Activated CD8-positive, alpha-beta T cell treated with anti-CD3 and anti-CD28 coated beads for 36 hours (primary cell): ENCODE measurements at places on chromosomes 11 and 22. TPM values are rescaled to one million over a fixed set of nuclear protein-coding genes. Genes with fewer than 3 reads are reported as not detected.

Gene MUC5AC
- not detected for total RNA-seq

Gene MS4A4A
- total RNA-seq = not detected

Gene LGR4
- not detected for total RNA-seq

Gene FXYD2
- 7.2 TPM for total RNA-seq

Gene MUC6
- total RNA-seq = not detected

Gene TIGD3
- total RNA-seq = 0.65 TPM

Gene MAPK11
- total RNA-seq = 5.9 TPM

Gene ALKBH3
- total RNA-seq = 40.1 TPM

Gene NCAM1
- 0.56 TPM for total RNA-seq

- DNase-seq = no peak
These were observed 12.0 kb upstream of the TTLL12 start for GRCh38 chr22:43198936-43199335.

DNA sequence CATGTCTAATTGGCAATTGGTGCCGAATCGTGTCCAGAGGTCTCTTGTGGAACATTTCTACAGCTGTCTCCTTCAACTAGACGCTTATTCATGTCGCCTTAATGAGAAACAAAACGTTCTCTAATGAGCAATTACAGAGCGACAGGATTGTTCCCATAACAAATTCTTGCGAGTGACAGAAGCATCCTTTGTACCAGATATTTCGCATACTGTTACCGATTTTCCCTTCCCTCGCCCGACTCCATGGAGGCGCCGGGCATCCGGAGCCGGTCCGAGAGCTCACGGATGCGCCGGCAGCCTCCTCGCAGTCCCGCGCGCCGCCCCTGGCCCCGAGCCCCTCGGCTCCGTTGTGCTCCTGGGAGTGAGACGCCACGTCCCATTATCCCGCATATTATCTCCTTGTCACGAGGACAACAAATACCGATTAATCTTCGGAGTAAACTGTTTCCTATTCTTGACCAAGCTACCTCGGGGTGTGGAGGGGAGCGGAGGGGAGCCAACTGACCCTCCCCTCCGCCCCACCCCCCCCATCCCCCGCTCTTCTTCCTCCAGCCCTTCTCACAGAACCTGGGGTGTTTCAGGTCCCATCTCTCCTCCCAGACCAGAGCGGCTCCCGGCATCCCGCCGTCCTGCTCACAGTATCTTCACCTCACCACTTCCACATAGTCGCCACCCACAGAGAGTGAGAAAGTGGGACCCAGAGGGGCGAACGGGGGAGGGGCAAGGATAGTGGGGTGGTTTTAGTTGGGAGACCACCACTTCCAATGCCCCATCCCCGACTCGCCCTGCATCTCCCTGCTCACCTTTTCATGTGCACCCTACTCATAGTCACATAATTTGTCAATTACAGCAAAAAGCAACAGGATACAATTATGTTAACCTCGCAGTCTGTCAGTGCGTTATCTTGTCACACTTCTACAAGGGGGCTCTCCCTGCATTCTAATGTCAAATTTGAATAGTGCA is 11.4 kb downstream of the PAX6 start:
- DNase-seq = no peak

DNA sequence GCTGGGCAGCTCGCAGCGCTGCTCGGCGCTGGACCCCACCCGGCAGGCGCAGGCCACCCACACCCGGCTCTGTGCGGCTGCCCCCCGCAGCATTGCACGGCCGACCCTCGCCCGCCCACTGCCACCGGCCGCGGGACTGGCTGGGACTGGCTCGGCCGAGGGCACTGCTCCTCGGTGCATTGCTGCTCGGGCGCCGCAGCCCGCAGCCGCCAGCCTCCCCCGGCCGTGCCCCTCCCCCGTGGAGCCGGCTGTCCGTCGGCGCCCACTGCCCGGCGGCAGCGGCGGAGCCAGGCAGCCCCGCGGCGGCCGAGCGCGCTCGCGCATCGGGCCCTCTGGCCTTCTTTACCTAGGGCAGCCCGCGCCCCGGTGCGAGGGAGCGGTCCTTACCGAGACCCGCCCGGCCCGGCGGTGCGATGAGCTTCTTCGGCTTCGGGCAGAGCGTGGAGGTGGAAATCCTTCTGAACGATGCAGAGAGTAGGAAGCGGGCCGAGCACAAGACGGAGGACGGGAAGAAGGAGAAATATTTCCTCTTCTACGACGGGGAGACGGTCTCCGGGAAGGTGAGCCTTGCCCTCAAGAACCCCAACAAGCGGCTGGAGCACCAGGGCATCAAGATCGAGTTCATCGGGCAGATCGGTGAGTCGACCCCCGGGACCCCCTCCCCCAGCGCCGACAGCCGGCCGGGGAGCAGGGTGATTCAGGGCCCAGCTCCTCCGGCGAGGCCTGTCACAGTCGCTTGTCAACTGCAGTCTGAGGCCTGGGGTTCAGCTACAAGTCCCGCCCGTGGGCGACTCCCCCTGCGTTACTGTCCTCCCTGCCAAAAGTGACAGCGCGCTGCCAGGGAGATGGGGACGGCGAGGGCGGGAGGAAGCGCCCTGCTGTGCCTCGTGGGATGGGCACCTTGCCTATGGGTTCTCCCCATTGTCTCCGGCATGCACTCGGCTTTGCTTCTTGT is 516 bp downstream of the VPS26B start:
- peak; percentile 86 for DNase-seq

DNA sequence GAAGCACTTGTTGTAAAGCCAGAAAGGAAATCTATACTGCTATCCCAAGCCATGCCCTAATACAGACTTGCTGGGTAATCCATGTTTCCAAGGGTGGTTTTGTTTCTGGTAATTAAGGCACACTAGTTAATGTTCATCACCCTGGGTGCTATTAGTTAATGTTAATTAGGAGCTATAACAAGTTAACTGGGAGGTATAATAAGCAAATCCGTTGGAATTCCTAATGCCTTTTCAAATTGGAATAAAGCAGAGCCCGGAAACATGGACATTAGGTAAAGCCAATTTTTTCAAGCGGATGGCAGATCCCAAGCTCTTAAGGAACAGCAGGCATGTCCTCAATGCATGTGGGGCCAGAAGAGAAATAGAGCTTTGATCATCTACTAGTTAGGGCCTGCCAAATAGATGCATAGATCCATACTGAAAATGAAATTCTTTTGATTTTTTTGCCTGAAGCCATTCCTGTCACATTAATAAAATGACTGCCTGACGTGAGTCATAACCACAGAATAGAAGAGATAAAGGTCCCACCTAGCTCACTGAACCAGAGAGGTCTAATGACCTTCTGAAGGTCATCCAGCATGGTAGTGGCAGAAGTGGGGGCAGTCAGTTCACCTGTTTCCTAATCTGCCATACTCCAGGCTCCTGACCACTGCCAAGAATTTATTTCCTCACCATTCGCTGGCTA is 28.5 kb upstream of the CCDC34 start:
- no peak for DNase-seq

- DNase-seq = no peak
These were observed 554.6 kb downstream of the OPCML start for GRCh38 chr11:132977746-132978145.

DNA sequence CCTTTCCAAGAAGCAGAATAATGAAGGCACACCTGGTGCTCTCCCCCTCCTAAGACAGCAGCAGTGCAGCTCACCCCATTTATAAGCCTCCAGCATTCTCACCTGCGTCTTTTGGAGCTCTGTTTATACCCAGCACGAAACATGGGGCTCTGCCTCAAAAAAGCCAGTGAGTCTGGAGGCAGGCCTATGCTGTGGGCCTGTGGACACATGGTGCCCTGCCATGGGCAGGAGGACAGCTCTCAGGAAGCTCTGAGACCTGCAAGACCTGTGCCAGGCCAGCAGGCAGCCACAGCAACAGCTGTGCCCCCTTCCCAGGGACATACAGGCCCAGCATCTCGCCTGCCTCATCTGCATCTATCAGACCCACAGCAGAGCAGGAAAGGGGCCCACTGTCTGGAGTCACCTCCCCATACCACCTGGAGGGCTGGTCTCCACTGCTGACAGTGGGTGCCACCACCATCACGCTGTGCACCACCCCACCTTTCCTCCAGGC is 64.2 kb downstream of the DGCR2 start:
- DNase-seq = no peak

GRCh38 chr11:33534575-33534974 is 166.1 kb downstream of the C11orf91 start:
- no peak for DNase-seq

DNA sequence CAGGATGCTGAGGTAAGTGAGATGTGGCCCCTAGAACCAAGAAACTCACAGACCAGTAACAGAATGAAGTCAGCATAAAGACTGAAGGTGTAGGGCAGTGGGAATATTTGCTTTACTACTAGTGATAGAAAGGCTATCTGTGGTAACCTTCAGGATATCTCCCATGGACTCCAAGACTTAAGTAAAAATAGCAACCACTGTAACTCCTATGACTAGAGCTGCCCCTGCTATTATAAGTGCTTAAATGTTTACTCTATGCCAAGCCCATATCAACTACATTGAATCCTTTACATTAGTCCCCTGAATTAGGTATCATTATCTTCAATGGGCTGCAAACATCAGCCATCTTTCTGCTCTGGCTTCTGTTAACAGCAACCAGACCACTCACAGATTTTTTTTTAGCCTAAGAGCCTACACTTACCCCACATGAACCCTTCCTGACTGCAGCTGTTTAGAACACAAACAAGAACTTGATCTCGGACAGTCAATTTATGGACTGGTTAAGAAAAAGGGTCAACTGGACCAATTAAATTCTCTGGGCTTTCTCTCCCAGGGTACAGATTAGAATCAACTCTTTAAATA is 335.1 kb upstream of the API5 start:
- no peak for DNase-seq

- no peak for DNase-seq
These were observed 113.8 kb downstream of the RBFOX2 start for GRCh38 chr22:35914665-35915476.

DNA sequence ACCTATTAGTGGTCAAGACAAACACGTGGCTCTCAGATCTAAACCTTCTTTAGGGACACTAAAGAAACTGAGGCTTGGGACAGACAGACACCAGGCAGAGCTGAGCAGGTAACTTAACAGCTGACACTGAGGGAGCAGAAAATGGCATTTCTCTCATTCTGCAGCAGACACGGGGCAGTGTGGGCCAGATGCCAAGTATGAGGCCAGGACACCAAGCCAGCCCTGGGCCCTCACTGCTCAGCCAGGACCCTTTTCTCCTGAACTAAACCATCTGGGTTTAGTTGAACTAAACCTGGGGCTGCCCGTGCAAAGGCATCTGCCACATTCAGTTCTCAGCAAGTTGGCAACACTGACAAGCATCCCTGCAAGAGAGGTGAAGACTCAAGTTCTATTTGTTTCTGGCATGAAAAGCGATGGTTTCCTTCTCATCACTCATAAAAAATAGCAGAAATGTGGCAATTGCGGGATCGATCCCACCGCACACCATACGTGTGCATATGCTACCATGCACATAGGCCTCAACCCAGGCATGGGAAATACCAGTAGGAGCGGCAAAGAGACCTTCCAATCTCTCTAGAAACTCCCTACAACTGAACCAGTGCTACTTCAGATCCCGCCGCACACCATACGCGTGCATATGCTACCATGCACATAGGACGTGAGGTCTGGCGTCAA is 100.1 kb upstream of the BID start:
- no peak for DNase-seq

DNA sequence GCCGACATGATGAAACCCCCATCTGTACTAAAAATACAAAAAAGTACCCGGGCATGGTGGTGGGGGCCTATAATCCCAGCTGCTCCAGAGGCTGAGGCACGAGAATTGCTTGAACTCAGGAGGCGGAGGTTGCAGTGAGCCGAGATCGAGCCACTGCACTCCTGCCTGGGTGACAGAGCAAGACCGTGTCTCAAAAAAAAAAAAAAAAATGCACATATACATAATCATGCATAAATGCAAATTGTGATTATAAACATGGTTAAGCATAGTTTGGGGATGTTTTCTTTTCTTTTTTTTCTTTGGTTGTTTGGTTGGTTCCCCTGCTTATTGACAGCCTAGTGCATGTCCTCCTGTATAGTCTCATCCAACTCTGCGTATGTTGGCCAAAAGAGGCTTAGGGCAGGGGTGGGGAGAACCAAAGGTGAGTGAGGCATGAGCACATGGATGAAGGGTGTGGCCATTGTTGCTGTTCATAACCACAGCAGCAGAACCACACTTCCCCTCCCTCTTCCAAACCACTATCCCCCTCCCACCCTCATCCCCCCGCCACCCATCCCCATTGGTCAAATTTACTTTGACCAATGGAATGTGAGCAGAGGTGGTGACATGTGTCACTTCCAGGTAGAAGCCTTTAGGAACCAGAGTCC is 6.9 kb upstream of the VPS37C start:
- DNase-seq = no peak

- DNase-seq = no peak
These were observed 16.7 kb upstream of the ALDH3B2 start for GRCh38 chr11:67691149-67691548.

DNA sequence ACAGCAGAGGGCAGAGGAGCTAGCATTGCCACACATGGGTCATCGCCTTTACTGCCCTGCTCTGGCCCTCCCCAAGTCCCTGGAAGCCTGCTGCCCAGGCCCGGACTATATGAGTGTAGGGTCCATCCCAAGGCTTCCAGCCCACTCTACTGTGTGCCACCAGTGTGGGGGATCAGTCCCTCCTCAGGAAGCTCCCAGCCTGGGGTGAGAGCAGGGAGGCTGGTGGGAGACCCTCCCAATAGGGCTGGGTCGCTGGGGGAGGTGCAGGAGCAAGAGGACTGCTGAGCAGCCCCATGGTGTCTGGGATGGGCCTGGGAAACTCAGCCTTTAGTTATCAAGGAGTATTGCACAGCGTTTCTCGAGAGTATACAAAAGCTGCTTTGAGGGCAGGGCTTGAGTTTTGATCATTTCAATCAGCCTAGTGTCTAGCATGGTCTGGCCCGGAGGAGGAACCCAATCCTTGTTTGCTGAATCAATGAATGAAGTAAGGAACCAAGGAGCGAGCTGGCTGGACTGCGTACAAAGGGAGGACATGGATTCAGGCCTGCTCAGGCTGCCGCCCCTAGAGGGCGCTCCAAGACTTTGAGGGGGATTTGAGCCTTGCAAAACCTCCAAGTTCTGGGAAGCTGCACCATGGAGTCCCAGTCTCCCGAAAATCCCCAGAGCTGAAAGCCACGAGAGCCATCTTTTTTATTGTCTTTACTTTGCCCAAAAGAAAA is 89.0 kb upstream of the PARVA start:
- DNase-seq = peak; percentile 69

- DNase-seq = no peak
These were observed 92.9 kb downstream of the NELL1 start for GRCh38 chr11:20762116-20762844.
